ENCODE measurements at places on chromosomes 11 and 22.
A peak's percentile ranks its signal among the peaks of the same experiment; 100 is the strongest.

DNA sequence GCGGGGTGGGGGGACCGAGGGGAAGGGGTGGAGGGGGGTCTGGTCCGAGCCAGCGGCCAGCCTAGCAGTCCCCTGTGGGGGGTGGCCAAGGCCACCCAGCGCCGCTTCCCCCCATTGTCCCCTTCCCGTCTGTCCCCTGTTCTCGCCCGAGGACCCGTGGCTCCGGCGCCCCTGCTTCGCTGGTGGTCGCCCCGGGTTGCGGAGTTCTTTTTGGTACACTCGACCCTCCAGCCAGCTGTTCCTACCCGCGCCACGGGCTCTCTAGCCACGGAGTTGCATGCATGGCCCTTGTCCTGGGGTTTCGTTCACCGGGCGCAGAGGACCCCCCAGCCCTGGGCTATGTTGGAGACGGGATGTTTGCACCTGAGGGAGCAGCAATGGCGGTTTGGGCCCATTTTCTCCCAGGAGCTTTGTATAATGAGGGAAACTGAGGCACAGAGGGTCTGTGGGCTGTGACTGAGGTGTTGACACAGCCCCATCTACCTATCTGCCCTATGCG lies 489 bp downstream of the RNF214 start:
- DNase-seq = no peak

- no peak for DNase-seq
Observed at GRCh38 chr22:31719850-31720471, 30.0 kb downstream of the PRR14L start.

- DNase-seq = no peak
Observed at GRCh38 chr11:69899957-69900821, 81.0 kb upstream of the FGF3 start.

DNA sequence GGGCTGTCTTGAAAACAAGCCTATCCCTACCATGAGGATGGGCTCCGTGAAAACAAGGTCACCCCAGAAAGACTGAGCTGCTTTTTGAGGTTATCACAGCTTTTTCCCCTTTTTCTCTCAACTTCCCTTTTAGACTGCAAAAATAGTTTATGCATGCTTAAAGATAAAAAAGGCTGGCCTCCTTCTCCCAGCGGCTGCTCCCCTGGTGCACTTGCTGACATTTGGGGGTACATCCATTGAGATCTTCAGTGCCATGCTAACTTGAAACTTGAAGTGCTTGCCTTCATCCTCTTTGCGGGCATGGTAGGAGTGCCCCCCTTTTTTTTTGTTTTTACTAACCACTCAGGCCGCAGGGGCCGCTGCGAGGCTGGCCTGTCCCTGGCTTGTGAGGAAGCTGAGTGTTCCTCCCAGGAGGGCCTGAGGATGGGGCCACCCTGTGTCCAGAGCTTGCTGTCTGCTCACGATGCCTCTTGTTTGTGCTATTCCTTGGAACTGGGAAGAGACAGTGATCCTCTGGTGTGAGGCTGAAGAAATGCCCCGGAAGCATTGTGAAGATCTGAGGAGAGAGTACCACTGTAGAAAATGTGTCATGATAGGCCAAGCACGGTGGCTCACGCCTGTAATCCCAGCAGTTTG lies 2.2 kb downstream of the TANGO2 start:
- no peak for DNase-seq

DNA sequence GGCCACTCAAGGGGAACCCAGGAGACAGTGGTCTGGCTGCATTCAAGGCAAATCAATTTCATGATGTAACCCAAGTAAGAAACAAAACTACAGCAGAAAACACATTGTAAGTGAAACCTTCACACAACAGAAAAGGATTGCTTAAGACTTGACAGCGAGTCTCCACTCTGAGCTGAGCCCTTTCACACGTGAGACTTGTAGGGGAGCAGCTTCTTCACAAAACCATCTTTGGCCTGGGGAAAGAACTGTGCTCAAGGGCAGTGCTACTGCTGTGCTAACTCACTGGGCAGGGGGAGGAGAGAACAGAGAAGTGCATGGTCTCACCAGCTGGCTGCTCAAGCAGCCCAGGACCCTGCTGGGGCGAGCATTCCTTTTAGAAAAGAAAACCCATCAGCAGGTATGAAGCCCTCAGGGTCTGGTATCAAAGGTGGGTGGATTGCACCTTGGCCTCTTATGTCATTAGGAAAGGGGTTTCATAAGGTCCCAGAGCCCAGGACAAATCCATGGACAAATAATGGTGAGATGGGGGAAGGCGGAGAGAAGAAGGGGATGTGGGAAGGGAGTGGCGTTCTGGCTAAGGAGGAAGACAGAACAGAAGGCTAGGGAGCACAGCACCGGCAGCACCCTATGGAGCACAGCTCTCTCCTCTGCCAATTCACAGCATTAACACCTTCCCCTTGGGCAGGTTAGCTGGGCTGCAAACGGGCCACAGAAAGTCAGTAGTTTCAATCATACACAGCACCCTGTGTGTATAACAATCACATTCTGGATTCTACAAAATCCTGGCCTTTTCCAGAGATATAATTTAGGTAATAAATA lies 20.6 kb upstream of the RAPSN start:
- DNase-seq = no peak

- no peak for DNase-seq
Observed at GRCh38 chr11:93198215-93198845, 539 bp upstream of the SLC36A4 start.

- no peak for DNase-seq
Observed at GRCh38 chr11:4375431-4376140, 7.4 kb upstream of the OR52B4 start.

DNA sequence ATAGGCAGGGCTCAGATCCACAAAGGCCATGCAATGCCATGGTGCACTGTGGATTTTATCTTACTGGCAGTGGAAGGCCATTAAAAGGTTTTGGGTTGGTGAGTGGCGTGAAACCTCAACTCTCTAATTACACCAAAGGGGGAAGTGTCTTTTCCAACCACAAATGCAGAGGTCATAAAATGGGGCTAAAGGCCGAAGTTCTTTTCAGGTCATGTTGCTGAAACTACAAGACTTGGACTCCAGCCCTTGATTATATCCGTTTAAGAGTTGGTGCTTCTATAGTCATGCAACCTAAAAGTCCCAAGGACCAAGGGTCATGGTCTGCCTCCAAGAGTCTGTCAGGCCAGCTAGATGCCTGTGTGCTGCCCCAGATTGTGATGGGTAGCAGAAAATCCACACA lies 434.3 kb downstream of the RAB38 start:
- no peak for DNase-seq

DNA sequence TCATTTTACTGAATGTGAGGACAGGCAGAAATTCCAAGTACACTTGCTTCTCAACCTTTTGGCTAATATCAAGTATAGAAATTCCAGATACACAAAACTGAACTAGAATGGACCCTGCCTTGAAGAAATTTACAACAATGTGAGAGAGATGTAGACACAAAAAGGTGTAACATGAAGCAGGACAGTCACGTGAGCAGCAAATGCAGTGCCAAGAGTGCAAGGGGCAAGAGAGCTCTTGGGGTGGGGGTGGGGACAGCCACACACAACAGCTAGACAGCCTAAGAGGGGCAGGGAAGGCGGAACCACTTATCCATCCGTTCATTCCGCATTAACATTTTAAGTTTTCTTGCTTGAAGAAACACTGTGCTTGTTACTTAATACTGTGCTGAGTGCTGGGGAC lies 28.9 kb downstream of the PLEKHA7 start:
- DNase-seq = no peak

DNA sequence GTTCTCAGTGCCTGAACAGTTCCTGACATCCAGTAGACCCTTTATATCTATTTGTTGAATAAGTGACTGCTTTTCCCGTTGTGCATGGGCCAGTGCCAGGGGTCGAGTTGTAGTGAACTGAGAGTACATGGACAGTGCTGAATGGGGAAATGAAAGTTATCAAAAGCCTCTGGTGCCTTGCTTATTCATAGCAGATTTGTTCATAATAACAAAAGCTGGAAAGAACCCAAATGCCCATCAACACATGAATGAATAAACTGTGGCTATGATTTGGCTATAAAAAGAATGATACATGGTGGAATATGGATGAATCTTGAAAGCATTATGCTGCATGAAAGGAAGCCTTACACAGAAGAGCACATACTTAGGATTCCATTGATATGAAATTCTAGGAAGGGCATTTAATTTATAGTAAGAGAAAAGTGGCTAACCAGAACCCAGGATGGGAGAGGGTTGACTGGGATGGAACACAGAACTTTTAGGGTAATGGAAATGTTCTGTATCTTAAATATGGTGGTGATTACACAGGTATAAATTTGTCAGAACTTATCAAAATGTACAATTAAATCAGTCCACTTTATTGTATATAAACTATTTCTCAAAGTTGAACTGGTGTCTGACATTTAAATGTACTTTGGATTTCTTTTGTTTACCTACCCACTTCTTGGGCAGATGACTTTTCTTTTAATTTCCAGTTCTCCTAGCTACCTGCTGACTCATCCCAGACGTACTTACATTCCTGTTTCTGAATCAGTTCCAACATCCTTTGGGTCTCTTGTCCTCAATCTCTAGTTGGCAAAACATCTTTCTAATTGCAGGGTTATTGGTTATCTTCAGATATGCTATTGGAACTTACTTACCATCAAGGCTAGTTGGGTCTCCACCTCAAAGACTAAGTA lies 42.8 kb downstream of the PACS1 start:
- DNase-seq = no peak

DNA sequence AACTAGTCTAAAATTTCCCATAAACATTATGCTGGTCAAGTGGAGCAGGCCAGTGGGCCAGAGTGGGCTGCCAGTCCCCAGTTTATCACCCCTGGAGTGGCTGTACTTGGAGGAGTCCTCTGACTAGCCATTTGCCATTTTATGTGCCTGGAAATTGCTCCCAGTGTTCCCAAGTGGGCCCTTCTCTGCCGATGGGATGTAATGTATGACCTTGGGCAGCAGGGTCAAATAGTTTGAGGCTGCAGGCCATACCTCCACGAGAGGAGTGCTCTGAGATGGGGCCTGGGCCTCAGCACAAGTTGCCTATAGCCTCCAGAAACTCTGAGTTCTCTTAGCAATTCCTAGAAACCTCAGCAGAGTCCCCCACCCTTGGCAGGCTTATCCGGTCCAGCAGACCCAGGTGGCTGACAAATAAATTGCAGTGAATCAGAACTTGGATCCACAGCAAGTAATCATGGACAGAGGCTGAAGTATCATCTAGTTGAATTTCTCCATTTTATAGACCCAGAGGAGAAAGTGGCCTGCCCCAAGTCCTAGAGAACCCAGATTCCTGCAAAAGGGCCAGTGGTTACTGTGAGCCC lies 17.8 kb upstream of the PATZ1 start:
- DNase-seq = no peak

GRCh38 chr11:43576803-43577521 lies 103.6 kb upstream of the HSD17B12 start:
- no peak for DNase-seq

DNA sequence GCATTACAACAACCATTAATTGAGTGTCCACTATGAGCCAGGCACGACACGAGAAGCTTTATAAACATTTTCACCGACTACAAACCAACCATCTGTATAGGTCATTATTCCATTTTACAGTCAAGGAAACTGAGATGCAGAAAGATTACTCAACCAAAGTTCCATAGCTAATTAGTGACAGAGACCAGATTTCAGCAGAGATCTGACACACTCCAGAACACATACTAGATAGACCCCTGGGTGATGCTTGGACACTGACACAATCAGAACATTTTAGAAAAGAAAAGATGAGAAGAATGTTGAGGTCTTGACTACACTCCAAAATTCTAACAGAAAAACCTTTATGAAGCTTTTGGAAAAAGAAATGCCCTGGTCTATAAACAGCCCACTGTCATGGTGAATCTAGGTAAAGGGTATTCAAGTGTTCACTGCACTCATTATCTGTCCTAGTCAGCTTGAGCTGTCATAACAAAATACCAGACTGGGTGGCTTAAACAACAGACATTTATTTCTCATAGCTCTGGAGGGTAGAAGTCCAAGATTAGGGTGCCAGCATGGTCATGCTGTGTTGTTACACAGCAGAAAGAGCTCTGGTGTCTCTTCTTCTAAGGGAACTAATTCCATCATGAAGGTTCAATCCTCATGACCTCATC lies 89.0 kb downstream of the RELT start:
- no peak for DNase-seq

- no peak for DNase-seq
Observed at GRCh38 chr22:26401726-26402125, 27.3 kb upstream of the ASPHD2 start.

DNA sequence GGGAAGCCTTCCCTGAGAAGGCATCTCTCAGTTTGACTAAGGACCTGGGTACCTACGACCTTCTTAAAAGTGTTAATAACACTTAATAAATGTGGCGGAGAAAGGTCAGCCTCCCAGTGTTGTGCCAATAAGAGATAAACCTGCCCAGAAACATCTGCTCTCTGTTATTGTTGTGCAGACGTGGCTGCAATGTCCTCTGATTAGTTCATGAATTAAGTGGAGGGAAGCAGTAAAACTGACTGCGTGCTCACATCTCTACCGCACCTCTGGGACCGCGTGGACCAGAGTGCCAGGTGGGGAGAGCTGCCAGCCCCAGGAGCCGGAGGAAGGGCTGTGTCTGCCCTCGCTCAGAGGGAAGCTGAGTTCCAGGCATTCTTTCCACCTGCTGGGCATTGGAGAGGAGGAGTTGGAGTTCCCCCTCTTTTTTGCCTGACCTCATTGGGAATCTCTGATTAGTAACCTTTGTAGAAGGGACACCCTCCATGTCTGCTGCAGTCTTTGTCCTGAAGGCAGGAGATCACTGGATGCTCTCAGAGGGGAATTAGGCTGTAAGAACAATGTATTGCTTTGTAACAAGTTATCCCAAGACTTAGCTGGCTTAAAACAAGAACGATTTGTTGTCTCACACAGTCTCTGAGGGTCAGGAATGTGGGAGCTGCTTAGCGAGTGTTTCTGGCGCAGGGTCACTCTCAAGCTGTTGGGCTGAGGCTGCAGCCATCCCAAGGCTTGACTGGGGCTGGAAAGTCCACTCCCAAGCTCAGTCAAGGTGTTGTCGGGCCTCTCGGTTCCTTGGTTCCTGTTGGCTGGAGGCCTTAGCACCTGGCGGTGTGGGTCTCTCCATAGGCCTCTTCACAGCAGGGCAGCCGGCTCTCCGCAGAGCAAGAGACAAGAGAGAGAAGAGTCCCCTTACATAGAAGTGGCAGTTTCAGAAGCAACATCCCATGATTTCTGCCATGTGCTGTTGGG lies 247.6 kb upstream of the TBCEL start:
- DNase-seq = no peak

- no peak for DNase-seq
Observed at GRCh38 chr11:92941676-92942571, 27.5 kb upstream of the MTNR1B start.

GRCh38 chr11:14784230-14784629 lies 107.8 kb downstream of the CYP2R1 start:
- DNase-seq = no peak

GRCh38 chr11:117807482-117808327 lies 10.7 kb upstream of the DSCAML1 start:
- peak; percentile 99 for DNase-seq

- no peak for DNase-seq
Observed at GRCh38 chr11:123652599-123652998, 1.8 kb downstream of the SCN3B start.

DNA sequence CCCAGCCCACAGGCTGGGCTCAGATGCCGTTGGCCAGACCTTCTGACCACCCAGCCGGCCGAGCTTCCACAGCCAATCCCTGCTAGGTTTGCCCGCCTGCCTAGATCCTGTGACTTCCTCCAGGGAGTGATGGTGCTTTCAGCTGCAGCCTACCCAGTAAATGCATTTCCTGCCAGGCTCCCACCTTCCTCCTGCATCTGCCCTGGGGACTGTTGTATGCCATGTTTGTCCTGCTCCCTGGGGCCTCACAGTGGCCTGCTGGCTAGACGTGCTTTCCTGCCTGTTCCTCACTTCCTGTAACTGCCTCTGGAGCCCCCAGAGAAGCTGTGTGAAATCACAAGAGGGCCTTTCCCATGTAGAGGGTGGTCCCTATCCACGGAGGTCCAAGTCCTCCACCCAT lies 86.2 kb downstream of the GALNT18 start:
- no peak for DNase-seq
